Activated naive CD4-positive, alpha-beta T cell treated with anti-CD3 and anti-CD28 coated beads, Interleukin-2, amount 50 U/mL, for 16 hours (primary cell): ENCODE measurements at places on chromosomes 12 and 14.

DNA sequence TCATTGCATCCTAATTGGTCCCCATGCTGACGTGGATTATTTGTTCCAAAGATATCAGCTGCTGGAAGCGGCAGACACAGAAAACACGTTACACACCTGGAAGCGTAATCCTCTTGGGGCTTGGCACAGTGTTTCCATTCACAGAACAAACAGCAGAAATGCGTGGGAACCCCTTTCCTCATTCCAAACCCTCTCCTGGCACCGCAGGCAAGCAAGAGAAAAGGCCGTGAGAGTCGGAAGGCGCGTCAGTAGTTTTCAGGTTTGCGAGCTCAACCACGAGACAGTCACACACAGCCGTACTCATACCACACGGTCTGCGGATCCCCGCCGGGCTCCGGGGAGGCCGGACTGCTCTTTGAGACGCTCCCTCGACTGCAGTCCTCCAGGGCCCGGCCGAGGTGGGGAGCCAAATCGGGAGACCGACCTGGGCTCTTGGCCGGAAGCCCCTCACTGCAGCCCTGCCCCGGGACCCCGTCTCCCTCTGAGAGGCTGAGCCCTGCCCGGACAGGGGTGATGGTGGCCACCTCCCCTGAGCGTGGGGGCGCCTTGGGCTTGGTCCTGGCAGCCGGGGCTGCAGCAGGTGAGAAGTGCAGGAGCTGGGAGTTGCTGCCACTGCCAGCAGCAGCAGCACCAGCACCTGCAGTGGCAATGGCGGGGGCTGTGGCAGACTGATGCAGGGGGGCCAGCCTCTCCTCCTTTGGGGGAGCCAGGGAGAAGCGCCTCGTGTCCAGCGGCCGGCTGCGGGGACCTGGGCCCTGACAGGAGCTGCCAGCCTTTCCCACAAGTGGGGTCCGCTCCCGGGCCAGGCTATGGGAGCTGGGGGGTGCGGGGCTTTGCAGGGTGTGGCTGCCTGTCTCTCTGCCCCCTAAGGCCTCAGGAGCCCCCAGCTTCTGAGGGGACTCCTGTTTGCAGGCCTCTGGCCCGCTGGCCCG is 28.1 kb upstream of the GPR68 start:
- no peak for DNase-seq

DNA sequence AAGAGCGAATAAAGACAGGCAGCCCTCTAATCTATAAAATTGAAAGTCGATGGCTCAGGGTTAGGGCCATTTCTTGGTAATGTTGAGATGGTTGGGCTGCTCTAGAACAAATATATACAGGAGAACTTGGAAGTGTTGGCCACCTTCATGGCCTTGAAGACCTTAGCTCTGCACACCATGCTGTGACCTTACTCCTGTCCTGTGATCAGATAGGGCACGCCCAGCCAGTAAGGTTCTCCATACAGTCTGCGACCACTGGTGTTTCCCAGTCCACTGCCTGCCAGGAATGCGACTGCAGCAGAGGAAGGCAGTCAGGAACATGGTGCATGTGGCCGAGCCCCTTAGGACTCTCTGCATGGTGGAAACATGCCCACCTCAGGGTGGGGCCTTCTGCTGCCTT is 73.2 kb upstream of the PSMA6 start:
- no peak for DNase-seq

DNA sequence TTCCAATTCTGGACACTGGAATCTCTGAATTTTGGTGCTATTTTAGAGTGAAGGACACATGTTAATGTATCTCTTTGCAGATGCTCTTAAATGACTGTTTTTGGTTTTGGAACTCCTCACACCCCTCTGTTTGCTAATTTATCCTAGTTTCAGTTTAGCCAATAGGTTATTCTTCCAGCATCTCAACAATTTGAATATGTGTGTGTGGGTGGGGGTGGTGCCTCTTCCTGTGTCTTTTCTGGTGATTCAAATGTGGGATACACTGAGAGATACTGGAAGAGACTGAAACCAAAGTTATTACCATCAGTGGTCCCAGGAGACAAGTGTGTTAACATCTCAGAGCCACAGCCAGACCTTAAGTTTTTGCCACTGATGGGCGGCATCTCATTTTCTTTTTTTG is 1317.4 kb upstream of the TMEM132C start:
- no peak for DNase-seq

DNA sequence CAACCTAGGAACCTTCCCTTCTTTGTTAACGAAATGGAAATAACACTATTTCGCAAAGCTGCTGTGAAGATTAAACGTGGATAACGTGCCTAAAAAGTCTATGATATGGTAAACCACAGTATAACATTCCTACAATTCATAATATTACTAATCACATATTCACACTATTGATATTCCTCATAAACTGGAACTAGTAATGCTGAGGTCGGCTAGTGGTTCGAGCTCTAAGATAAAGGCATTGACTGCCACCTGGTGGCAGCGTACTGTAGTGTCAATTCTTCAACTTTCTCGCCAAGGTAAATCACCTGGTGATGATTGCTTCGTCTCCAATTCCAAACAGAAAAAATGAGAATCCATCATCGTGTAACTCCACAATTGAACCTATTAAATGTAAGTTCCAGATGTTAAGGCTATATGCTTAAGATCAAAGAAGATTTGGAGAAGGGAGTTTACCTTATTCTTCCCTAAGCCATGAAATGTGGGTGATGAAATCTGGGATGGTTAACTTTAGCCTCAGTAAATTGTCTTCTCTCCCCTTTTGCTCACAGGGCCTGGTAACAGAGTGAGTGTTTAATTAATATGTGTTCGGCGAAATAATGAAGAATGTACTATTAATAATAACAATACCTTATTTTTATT is 197.5 kb upstream of the TMEM132C start:
- DNase-seq = no peak

- no peak for DNase-seq
Measured at GRCh38 chr14:100298551-100299237, 7.5 kb downstream of the SLC25A29 start.

GRCh38 chr12:55901881-55902490 is 25.7 kb downstream of the PYM1 start:
- no peak for DNase-seq

DNA sequence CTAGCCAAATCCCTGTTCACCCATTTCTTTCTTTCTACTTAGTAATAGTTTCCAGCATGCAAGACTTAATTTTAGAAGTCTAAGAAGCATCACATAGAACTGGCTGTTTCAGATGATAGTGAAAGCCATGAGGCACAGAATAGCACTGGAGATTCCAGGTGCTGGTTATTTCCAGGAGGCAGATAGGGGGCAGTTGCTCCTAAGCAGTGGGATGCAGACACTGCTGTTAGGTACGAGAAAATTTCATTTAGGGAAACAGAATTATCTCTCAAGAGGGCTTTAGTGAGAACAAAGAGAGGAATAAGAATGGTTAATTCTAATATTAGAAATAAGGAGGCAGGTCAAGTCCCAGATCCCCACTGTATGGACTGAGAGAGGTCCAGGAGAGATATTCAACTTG is 3.6 kb upstream of the MDGA2 start:
- no peak for DNase-seq

GRCh38 chr14:37254411-37254947 is 56.7 kb downstream of the MIPOL1 start:
- no peak for DNase-seq

- no peak for DNase-seq
Measured at GRCh38 chr14:37124614-37125013, 47.8 kb downstream of the SLC25A21 start.

DNA sequence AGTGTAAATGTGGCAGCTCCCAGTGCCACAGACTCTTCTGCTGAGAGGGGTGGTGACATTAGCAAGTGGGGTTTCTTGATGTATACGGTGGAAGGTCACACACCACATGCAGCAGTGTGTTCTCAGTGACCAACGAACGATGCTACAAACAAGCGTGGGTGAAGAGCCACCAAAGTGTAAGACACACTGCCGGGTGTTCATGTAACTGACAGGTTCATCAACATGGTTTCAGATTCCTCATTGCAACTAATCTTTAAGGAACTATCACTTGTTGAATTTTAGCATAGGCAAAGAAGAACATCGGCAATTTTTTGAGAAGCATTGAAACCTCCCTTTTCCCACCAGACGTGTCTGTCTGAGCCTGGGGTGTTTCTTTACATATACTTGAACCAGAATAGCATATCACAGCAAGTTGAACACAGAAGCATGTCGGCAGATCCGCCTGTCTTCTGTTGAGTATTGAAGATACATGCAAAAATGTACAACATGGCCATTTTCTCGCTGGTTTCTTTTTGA is 58.8 kb downstream of the PPP2R5C start:
- no peak for DNase-seq

GRCh38 chr12:113473400-113473799 is 1.7 kb upstream of the LHX5 start:
- no peak for DNase-seq

DNA sequence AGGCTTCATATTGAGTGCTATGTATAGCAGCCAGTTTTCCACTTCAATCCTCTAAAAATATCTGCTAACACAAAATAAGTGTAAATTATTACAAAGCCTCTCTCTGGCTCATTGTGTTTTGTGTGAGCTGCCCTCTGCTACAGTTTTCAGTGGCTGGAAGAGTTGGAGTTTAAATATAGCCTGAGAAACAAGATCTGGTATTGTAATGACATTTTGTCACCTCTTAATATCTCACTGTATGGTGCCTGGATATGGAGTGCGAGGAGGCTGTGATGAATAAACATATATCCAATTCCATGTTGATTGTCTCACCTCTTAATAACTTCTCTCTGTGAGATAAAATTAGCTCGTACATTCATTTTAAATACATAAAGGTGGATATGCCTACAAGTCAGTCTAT is 269.7 kb downstream of the FLRT2 start:
- DNase-seq = no peak

GRCh38 chr12:11500861-11501230 is 105.5 kb upstream of the PRB2 start:
- DNase-seq = no peak

DNA sequence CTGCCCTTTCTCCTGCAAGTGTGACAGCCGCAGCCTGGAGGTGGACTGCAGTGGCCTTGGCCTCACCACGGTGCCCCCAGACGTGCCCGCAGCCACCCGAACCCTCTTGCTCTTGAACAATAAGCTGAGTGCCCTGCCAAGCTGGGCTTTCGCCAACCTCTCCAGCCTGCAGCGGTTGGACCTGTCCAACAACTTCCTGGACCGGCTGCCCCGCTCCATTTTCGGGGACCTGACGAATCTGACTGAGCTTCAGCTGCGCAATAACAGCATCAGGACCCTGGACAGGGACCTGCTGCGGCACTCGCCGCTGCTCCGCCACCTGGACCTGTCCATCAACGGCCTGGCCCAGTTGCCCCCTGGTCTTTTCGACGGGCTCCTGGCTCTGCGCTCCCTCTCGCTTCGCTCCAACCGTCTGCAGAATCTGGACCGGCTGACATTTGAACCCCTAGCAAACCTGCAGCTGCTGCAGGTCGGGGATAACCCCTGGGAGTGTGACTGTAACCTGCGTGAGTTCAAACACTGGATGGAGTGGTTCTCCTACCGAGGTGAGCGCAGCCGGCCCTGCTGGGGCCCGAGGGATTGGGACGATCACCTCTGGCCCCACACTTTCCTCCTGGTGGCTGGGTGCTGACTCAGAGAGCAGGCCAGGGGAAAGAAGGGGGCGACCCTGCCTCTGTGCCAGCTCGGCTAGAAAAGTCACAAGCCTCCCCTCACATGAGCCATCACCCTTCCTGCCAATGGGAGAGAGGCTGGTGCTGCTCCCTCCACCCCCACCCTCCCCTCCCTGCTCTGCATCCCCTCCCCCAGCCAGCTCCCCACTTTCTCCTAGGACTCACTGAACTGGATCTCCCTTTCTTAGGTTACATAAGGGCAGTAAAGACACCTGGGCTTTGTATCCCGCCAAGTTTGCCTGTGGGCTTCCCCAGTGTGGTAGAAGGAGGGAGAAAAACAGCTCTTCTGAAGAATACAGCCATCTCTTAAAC is 10.9 kb downstream of the LRTM2 start:
- peak; percentile 10 for DNase-seq

DNA sequence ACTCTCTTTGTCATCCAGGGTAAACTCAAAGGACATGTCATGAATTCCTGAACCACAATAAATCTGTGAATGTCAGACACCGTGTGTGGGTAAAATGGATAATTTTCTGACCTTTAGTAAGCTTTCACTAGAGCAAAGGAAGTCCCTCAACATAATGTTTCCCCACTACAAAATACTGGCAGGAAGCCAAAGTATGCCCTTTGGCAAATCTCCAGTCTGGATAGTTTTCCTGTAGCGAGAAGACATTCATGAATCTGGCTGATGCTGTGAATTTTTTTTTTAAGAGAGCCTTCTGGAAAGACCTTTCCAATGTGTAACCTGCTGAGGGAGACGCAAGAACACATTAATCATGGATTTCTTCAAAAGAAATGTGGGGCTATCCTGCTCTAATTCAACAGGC is 389.6 kb upstream of the DDHD1 start:
- no peak for DNase-seq

GRCh38 chr12:6790496-6791150 is 1.3 kb downstream of the CD4 start:
- DNase-seq = peak; percentile 60

GRCh38 chr12:54590978-54591591 is 2.6 kb upstream of the PPP1R1A start:
- DNase-seq = no peak

- no peak for DNase-seq
Measured at GRCh38 chr12:28355161-28355560, 164.9 kb downstream of the CCDC91 start.

GRCh38 chr14:49975276-49975675 is 82.4 kb downstream of the ARF6 start:
- DNase-seq = no peak

DNA sequence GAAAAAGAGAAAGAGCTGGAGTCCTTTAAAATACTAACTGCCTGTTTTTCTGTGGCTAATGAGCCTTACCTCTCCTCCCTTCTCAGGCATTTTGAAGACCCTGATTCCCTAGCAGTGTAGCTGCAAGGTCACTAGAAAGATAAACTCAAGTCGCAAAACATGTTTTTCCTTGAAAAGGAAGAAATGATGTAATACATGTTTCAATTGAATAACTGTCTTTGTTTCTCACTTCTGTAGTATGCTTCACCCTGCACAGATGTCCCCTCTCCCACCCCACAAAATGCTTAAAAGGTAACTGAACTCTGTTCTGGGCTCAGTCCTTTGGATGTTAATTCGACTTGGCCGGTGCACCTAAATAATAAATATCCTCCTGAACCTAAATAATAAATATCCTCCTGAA is 1350.3 kb downstream of the TMEM121 start:
- no peak for DNase-seq

DNA sequence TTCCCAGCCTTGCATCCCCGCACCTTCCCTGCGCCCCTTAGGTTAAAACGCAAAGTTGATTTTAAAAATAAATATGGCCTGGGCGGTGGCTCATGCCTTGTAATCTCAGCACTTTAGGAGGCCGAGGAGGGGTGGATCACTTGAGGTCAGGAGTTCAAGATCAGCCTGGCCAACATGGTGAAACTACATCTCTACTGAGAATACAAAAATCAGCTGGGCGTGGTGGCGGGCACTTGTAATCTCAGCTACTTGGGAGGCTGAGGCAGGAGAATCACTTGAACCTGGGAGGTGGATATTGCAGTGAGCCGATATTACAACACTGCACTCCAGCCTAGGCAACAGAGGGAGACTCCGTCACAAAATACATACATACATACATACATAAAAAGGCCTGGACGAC is 96.0 kb downstream of the GCH1 start:
- DNase-seq = no peak
